ENCODE measurements at places on chromosomes 4 and X.

DNA sequence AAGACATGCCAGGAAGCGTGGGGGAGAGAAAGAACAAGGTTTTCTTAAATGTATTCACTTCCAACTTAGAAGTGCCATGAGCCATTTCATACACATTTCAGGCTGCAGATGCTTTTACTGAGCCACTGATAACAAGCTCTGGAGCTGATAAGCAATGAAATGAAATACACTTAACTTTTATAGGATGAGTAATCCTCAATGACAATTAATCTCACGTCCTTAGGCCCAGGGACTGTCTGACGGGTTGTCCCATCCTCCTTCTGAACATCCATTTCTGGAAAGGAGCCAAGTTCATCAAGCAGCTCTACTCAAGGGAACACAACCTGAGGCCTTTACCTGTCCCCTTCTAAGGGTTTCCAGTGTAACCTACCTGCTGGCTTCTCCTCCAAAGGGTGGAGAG, 121.2 kb downstream of the PARM1 start:
- DNase-seq: no peak

DNA sequence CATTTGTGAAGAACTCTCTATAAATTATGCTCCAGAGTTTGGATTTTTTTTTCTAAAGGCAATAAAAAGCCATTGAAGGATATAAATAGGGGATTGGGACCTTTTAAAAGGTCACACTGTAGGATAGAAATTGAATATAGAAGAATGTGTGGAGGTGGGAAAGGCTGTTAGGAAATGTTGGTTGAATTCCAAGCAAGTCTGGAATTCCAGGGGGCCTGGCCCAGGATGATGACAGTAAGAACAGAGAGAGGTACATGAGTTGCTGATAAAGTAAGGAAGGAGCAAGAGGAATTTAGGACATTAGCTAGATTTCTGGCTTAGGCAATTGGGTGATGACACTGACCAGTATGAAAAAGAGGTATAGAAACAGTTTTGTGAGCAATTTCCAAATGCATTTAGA, 95.4 kb upstream of the USP38 start:
- no peak for DNase-seq

DNA sequence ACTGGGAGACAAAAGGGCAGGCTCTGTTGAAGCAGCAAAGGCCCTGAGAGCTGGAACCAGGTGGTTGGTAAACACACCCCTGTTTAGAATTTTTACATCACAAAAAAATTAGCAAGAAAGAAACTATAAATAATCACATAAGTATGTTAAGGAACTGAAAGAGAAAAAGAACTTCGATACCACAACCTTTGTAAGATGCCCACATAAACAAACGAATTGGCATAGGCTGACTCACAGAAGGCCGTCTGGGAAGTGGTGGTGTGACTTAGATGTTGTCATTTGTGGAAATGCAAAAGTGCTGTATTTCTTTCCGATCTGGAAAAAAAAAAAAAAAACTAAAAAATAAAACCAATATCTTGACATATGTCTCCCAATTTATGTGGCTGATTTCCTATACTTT, 235.1 kb downstream of the USP46 start:
- DNase-seq: no peak

GRCh38 chrX:10423716-10424115, 196.7 kb downstream of the MID1 start:
- DNase-seq: no peak

GRCh38 chr4:102342404-102343074, 2.7 kb downstream of the SLC39A8 start:
- no peak for DNase-seq

- no peak for DNase-seq
Observed at GRCh38 chr4:169045862-169046584, 36.0 kb upstream of the CBR4 start.

- DNase-seq: peak; percentile 18
Observed at GRCh38 chr4:53905941-53906377, 158.4 kb downstream of the CHIC2 start.

DNA sequence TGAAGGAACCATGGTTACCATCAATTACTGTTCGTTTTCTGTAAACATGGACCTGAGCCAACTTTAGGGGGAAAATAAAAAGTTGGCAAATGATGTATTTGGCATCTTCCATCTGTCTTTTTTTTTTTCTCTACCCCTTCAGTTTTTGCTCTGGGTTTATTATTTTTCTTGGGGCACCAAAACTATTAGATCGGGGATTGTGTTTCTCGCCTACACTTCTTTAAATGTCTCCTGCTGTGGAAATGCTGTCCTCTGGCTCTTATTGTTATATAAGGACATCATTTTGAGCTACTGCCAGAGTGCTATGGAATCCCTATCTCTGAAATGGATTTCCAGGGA, 234.0 kb upstream of the SLIT2 start:
- DNase-seq: no peak

- DNase-seq: no peak
Observed at GRCh38 chr4:15754323-15754722, 23.8 kb upstream of the CD38 start.

- DNase-seq: no peak
Observed at GRCh38 chr4:164926301-164926700, 49.3 kb downstream of the APELA start.

DNA sequence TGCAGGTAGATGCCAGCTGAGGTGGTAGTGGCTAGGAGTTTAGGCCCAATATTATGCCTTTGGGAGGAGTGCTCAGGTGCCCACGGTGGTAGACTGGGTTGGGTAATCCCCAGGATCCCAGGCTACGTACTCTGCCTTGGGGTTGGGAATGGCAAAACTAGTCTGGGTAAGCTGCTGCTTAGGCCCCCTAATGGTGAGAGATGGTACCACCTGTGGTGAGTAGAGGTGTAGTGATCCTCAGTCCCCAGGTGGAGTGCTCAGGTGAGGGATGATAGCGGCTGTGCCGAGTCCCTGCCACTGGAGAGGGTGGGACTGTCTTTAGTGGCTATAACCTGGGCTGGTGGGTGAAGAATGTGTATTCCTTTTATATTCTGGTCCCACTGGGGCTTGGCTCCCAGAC, 75.2 kb downstream of the IL1RAPL2 start:
- DNase-seq: no peak

DNA sequence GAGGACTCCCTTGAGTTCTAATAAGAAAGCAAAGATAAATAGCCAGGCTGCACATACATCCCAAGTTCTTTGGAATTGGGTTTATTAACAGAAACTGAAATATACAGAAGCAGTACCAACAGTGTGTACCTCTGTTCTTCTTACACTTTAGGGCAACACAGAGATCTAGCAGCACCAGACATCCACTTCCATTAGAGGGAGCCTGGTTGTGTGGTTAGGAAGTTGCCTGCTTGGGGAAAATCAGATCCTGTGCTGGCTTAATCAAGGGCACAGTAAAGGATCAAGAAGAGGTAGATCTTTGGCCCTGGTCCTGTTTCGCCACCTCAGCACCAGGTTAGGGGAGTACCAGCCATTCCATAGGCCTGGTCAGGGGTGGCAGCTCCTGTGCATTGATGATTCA, 231.1 kb upstream of the ARHGAP24 start:
- DNase-seq: no peak

Measured in caudate nucleus (tissue), 63 donors.